Activated naive CD4-positive, alpha-beta T cell treated with anti-CD3 and anti-CD28 coated beads, Interleukin-2, amount 50 U/mL, for 16 hours (primary cell): ENCODE measurements at places on chromosomes 11 and 22.

GRCh38 chr22:25346859-25347751 lies 127.7 kb downstream of the CRYBB2 start:
- no peak for DNase-seq

DNA sequence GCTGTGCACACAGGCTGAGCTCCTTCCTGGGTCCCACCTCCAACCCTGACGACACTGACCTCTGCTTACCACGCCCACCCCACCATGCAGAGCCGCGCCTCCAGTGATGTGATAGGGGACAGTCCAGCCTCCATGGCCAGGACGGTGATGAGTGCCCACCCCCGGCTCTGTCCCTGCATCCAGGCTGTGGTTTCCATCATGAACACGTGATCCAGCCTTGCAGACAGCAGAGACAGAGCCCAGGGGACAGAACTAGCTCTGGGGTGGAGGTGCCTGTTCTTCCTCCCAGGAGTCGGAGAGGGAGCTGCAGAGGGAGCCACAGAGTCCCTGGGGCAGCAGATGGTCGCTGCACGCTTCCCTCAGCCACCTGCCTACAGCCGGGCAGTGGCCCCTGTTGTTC lies 42.6 kb upstream of the IGSF9B start:
- DNase-seq = no peak

DNA sequence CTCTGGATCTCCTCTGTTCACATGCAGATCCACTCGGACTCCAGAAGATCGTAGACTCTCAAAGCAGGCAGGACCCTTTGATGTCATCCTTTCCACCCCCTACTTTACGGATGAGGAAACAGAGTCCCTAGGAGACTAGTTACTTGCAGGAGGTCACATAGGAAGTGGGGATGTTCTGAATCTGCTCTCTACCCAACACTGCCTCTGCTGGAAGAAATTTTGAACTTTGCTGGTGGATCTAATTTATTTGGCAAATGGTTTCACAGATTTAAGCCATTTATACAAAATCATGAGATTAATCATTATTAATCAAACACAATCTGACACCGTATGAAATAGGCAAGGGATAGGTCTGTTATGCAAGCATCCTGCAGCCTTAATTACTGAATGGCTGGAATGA lies 55.0 kb upstream of the USP47 start:
- no peak for DNase-seq

- DNase-seq = no peak
These were observed 41.8 kb downstream of the DDI1 start for GRCh38 chr11:104078245-104078644.

- DNase-seq = no peak
These were observed 49.5 kb downstream of the ABTB2 start for GRCh38 chr11:34308049-34308912.

GRCh38 chr11:77467233-77467632 lies 6.7 kb downstream of the PAK1 start:
- no peak for DNase-seq

DNA sequence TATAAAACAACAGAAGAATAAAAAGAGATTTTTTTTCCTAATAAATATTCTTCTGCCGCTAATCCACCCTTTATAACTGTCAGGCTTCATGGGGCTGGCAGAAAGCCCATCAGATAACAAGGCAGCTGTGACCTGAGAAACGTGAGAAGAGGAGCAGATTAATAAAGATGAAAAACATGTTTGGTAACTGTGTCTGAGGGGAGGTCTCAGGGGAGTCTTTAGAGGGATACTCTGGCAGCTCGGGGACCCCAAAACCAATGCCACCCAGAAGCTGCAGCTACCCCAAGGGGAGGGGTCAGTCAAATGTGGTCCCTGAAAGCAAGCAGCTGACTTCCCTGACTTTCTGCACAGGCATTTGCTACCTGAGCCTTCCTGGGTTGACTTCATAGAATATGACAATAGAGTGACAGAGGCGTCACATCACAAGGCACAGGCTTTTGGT lies 48.4 kb upstream of the POU2AF1 start:
- DNase-seq = no peak

DNA sequence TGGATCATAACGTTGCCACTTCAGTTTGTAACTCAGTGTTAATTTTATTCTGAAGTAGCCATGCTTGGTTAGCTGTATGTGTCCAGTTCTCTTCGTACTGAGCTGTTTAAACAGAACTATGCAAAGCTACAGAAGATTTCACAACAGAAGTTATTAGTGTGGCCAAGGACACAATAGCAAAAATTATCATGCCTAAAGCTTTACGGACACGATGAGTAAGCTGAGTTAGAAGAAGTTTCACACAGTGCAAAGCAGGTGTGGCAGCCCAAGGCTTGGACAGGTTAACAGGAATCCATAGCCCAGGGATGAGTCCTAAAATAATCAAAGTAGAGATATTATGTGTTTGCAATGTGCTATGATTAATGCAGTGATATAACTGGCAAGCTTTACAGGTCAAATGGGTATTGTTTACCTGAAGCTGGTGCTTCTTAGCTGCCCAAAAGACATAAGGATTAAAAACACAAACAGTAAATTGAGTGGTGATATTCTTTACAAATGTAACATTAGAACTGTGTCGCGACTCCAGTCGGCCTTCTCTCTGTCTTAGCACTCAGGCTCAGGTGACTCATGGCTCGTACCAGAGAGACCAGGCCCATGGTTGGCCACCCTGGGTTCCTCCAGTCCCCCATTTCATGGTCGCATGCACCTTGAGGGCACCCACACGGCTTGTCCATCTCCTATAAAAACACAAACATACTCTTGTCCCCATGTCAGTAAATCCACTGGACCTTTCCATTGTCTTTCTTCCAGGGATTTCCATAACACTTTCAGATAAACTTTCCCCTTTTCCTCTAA lies 35.5 kb upstream of the NCAM1 start:
- DNase-seq = no peak
